NCI-H1092 (cell line): ENCODE measurements at places on chromosomes 4 and X.

- DNase-seq = no peak
Observed at GRCh38 chrX:2500803-2501558, at the start of the genes DHRSX and ZBED1. DHRSX (minus strand) TSS chrX:2500976; CDS start chrX:2500925, 51 bp downstream. ZBED1 (minus strand) TSS chrX:2500976; CDS start chrX:2490719, 10,257 bp downstream.

- DNase-seq = no peak
Observed at GRCh38 chr4:38724475-38724808, 58.3 kb downstream of the TLR10 start.

GRCh38 chr4:53183754-53184153, 182.1 kb downstream of the SCFD2 start:
- no peak for DNase-seq

GRCh38 chr4:15237648-15238230, 190.1 kb upstream of the C1QTNF7 start:
- DNase-seq = no peak

- DNase-seq = no peak
Observed at GRCh38 chrX:106716004-106716403, 10.5 kb upstream of the RNF128 start.

DNA sequence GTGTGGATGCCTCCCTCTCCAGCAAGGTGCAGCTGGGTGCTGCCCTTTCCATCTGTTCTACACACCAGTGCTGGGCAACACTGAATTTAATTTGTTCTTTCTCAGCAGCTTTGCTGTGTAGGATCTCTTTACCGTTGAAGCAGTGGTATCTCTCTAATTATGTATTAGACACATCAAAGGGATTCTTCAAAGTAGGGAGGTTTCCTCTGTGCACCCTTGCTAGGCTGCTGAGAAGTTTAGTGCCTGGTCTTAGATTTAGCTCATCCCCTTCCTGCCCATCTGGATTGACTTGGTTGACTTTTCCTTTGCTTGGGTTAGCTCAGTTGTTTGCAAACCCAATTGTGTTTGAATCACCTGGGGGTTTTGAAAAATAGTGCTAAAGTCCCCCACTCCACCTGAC, 27.8 kb upstream of the LDB2 start:
- DNase-seq = no peak

DNA sequence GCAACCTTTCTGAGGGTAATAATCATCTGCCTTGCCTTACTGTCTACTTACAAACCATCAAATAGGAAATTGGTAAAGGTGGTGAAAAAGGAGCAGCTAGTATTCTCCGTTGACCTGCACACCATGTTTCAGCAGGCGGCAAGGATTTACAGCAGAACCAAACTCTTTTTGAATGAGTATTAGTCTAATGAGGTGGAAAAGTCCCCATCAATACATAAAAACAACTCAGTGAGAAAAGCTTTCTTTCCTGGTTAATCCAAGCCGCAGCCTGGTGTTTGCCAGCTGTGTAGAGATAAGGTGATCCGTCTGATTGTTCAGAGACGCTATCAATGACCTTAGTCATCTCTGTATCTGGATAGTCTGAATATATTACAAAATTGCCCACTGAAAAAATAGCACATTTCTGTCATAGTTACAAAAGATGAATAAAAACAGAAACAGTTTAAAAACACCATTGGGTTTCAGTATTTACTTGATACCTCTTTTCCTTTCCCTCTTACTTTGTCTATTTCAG, 110.4 kb upstream of the TBC1D9 start:
- no peak for DNase-seq

GRCh38 chr4:143538979-143539669, 25.6 kb downstream of the SMARCA5 start:
- no peak for DNase-seq

- DNase-seq = no peak
Observed at GRCh38 chr4:143486314-143486713, 27.2 kb upstream of the SMARCA5 start.

DNA sequence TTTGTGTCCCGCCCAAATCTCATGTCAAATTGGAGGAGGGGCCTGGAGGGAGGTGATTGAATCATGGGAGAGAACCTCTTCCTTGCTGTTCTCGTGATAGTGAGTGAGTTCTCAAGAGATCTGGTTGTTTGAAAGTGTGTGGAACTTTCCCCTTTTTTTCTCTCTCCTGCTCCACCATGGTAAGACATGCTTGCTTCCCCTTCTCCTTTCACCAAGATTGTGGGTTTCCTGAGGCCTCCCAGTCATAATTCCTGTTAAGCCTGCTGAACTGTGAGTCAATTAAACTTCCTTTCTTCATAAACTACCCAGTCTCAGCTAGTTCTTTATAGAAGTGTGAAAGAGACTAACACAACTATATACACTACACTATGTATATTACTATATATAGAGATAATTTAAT, 697.8 kb upstream of the HS3ST1 start:
- DNase-seq = no peak

DNA sequence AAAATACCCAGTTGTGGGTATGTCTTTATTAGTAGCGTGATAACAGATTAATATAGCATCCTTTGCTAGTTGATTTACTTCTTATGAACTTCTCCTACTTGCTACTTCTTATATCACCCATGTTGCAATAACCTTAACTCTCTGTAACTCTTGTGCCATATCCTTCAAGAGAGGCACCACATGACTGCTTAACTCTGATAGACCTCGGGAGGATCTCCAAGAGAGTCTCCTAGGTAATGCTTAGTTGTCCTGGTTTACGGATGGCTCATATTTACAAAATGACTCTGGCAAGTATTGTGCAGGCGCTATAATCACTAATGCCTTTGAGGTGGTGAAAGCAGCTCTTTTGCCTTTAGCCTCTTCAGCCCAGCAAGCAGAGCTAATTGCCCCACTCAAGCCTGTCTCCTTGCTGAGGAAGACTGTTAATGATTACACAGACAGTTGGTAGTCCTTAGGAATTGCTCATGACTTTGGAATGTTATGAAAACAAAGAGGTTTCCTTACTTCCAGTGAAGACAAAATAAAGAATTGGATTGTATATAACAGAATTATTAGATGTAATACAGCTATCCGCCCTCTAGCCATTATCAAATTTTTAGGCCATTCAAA, 1305.8 kb downstream of the PCDH7 start:
- no peak for DNase-seq

DNA sequence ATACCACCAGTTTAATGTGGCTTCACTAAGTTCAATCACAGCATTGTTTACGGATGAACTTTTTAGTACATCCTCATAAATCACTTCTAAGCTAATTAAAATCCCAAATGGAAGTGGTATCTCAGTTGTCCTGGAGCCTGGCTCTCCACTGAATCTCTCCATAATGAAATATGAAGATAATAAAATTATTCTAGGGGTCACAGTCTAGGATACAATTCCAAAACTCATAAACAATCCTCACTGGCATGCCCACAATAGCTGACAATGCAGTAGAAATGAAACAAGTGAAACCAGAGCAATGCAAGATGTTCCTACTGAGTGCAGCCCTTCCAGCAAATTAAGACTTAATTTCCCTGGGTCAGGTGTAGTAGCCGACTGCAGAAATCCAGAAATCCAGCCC, 47.3 kb upstream of the FAM9B start:
- DNase-seq = no peak

DNA sequence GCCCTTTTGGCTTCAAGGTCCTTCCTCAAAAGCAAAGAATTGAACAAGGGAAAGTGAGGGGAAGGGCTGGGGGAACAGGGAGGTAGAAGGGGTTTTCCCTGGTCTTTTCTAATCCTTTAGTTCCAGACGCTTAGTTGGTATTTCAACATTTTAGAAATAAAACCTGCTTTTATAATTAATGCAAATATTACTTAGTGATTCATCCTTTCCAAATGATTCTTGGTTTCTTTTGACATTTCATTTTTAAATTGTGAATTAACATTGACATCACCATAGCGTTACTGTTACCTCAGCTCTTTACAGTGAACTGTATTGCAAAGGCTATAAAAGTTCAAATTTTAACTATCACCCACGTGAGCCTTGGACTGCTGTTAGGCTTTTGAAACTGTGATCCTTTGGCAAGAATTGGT, 20.9 kb downstream of the NFKB1 start:
- DNase-seq = no peak

DNA sequence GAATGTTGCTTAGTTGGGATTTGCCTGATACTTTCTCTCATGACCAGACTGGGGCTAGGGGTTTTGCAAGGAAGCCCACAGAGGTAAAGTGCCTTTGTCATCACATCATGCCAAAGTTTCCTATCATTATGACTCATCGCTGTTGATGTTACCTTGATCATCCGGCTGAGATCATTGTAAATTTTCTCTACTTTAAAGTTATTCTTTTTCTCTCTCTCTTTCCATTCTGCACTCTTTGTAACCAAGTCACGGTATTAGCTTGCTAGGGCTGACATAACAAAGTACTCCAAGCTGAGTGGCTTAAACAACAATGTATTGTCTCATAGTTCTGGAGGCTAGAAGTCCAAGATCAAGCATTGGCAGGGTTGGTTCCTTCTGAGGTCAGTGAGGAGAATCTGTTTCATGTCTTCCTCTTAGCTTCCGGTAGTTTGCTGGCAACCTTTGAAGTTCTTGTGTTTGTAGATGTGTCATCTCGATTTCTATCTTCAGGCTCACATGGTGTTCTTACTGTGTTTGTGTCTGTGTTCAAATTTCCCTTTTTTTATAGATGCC, 113.0 kb downstream of the DTHD1 start:
- DNase-seq = no peak

- DNase-seq = no peak
Observed at GRCh38 chr4:102439812-102440211, 61.3 kb upstream of the NFKB1 start.

DNA sequence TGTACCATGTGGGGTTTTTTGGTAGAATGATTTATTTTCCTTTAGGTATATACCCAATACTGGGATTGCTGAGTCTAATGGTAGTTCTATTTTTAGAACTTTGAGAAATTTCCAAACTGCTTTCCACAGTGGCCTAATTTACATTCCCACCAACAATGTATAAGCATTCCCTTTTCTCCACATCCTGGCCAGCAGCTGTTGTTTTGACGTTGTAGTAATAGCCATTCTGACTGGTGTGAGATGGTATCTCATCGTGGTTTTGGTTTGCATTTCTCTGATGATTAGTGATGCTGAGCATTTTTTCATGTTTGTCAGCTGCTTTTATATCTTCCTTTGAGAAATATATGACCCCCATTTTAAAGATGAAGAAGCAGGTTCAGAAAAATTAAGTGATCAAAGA, 153.7 kb downstream of the CBR4 start:
- no peak for DNase-seq

DNA sequence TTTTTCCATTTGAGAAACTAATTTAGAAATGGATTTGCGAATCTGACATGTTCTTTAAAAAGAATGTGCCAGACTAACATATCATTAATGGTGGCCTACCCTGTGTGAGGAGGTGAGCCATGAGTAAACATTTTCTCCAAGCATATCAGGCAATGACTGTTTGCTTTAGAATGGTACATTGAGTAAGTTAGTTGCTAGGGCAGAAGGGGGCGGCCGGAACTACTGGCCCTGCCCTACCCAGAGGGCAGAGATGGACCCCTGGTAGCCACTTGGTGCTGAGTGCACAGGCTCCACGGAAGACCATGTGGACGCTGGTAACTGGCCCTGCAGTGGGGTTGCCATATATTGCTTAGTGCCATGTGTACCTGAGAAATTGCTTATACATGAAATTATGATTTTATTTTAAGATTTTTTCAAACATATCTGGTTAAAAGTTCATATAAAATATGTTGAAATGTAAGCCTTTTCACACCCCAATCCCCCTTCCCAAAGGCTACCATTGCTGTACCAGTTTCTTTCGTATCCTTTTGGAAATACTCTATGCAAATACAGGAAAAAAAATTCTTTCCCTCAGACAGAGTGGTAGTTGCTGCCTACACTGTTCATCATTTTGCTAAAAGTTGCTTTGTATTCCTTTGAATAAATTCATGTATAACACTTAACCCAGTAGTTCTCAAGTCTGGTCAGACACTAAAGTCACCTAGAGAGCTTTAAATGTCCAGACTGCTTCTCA, 8.8 kb downstream of the FNIP2 start:
- DNase-seq = no peak

GRCh38 chr4:26871611-26872010, 11.0 kb downstream of the STIM2 start:
- no peak for DNase-seq

DNA sequence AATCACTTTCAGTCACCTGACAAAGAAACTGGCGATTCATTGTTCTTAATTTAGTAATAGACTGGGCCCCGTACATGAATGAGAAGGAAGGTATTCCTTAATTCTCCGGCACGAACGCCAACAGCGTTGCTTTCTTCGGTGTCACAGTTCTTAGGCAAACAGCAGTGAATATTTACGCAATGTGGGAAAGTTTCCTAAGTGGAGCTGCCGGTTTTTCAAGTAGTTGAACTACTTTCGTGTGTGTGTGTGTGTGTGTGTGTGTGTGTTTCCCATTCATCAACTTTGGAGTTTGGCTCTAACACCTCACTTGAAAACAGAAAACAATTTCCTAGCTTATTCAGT, 651 bp downstream of the NXT2 start:
- DNase-seq = no peak

DNA sequence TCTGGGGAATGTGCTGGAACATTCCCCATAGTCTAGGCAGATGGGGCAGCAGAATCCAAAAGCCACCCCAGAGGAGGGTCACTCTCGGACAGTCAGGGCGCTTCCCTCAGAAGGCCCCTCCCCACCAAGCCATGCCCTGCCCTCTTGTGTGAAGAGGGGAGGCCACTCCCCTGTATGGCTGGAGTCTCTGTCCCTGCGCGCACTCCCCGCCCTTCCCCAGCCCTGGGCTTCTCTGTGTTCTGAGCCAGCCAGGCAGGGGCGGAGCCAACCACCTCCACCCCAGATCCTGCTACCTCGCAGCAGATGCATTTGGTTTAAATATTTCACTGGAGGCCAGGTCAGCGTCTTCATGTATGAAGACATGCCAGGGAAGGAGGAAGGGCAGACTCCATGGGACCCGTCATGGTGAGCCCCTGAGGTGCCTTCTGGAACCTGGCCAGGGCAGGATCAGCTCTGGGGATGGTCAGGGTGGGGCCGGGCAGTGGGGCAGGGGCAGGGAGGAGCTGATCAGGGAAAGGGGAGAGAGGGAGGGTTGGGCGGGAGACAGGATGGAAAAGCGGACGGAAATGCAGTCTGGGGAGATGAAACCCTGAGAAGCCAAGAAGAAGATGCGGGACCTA, 107.3 kb downstream of the ADRA2C start:
- DNase-seq = no peak

GRCh38 chr4:88963817-88964216, 93.2 kb downstream of the FAM13A start:
- DNase-seq = no peak

- DNase-seq = no peak
Observed at GRCh38 chrX:1502241-1502640, 34.7 kb downstream of the P2RY8 start.

GRCh38 chrX:30835373-30835772, 53.7 kb downstream of the TAB3 start:
- no peak for DNase-seq

- peak; percentile 82 for DNase-seq
Observed at GRCh38 chrX:103918050-103918449, 44.4 kb upstream of the TMSB15B start.

- DNase-seq = no peak
Observed at GRCh38 chr4:2472187-2472586, 3.3 kb downstream of the RNF4 start.

DNA sequence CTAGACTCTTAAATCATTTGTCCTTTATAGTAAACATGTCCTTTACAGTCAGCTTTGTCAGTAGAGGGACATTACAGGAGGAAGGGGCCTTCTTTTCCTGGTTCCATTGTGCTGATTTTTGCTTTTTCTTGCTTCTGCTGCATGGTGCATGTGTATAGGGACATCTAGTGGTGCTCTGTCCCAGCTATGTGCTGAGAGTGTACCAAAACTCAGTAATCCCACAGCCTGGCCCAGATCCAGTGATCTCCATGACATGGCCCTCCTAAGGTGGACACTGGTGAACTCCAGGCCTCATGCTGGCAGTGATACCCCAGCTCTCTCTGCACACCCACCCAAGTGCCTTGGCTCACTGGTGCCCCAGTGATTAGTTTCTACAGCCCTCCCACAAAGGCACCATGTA, 45.2 kb downstream of the MAGEB17 start:
- DNase-seq = no peak
